Aortic smooth muscle cell (primary cell): ENCODE measurements at places on chromosomes 7 and 10. TPM values are rescaled to one million over a fixed set of nuclear protein-coding genes. Genes with fewer than 3 reads are reported as not detected.

Gene FXYD4
- not detected in 2 replicates for total RNA-seq

Gene TDRD1
- 0.92 and 1.9 TPM in 2 replicates for total RNA-seq

Gene C10orf105
- total RNA-seq = under 0.01 TPM in 1 of 2 replicates, not detected in the other

Gene TNKS2
- 54.0 and 58.3 TPM in 2 replicates for total RNA-seq

Gene TBXAS1
- 0.92 and 1.4 TPM in 2 replicates for total RNA-seq

Gene CALCR
- not detected in 2 replicates for total RNA-seq

Gene ITGB8
- 5.7 and 10.1 TPM in 2 replicates for total RNA-seq

Gene PRSS37
- not detected in 2 replicates for total RNA-seq

Gene AKAP9
- total RNA-seq = 39.6 and 41.8 TPM in 2 replicates

Gene C7orf33
- not detected in 2 replicates for total RNA-seq

Gene FFAR4
- total RNA-seq = not detected in 2 replicates

Gene PLAU
- 37.4 and 45.2 TPM in 2 replicates for total RNA-seq

Gene CREM
- 52.2 and 89.3 TPM in 2 replicates for total RNA-seq

Gene HPSE2
- not detected in 2 replicates for total RNA-seq

Gene LMBR1
- 31.8 and 44.4 TPM in 2 replicates for total RNA-seq

Gene OPALIN
- total RNA-seq = not detected in 2 replicates

Gene CYP3A4
- total RNA-seq = not detected in 2 replicates

Gene PTPRZ1
- 0.12 TPM in 1 of 2 replicates, not detected in the other for total RNA-seq

Gene UCMA
- not detected in 2 replicates for total RNA-seq

Gene ZNF394
- total RNA-seq = 26.2 TPM in 2 replicates

Gene HOXA5
- not detected in 2 replicates for total RNA-seq

Gene CDNF
- 2.0 and 2.1 TPM in 2 replicates for total RNA-seq

Gene NUTM2E
- total RNA-seq = under 0.01 and 0.19 TPM in 2 replicates

Gene CAV1
- total RNA-seq = 304 and 315 TPM in 2 replicates

Gene GDF2
- not detected in 2 replicates for total RNA-seq

Gene NPFFR1
- under 0.01 TPM in 1 of 2 replicates, not detected in the other for total RNA-seq

Gene GIMAP6
- total RNA-seq = 1.7 and 5.4 TPM in 2 replicates
